HEK293T (cell line): ENCODE measurements at places on chromosomes 5 and 9.

DNA sequence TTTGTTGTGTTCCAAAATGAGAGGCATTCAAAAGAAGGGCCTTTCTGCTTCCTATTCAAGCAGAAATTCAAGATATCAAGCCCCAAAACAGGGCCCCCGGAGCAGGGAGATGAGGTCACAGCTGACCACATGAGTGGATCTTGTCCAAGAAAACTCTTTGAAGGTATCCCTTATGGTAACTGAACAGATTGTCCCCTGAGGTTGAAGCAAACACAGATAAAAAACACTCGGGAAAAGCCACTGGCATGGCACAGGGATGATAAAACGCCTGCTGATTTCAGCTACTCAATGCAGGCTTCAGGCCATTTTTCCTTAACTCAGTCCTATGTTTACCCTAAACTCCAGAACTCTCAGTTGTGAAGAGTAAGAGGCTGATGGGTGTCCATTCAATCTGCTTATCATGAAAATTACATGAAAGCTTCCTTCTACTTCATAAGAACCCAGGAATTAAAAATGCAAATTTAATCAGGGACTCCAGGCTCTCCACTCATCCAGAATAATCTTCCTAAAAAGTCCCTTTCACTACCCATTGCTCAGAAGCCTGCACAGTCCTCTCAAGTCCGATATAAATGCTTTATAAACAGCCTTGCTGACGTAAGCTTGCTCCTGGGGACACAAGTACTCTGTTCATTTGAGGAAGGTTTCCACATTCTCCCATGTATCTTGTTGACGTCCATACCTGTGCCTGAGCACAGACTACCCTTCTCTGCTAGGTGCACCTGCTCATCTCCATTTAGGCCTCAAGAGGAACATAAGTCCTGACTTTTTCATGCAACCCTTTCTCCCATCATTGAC is 35.9 kb upstream of the SLC1A3 start:
- no peak for DNase-seq

GRCh38 chr5:116881921-116882531 is 307.4 kb upstream of the SEMA6A start:
- DNase-seq, result no peak

DNA sequence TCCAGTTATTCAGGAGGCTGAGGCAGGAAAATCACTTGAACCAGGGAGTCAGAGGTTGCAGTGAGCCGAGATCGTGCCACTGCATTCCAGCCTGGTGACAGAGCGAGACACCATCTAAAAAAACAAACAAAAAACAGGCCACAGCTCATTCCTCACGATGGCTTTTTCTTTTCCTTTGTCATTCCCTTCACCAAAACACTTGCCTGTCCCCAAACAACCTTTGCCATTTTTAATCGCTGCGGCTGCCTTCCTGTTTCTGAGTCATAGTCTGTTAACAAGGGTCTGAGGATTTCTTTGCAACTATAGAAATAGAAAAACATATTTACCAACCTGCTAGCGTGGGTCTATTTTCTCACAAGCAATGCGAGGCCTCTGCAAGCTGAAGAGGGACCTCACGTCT is 123.0 kb upstream of the FSTL4 start:
- no peak for DNase-seq

- no peak for DNase-seq
Measured at GRCh38 chr9:114930056-114930812, at the start of gene TNFSF8. Gene TNFSF8, minus strand, starts transcription at chr9:114930591. Its CDS starts 288 bp downstream, at chr9:114930303.

GRCh38 chr5:61275841-61276240 is 56.2 kb upstream of the ZSWIM6 start:
- no peak for DNase-seq

GRCh38 chr9:104279535-104280177 is 185.5 kb downstream of the SMC2 start:
- no peak for DNase-seq

DNA sequence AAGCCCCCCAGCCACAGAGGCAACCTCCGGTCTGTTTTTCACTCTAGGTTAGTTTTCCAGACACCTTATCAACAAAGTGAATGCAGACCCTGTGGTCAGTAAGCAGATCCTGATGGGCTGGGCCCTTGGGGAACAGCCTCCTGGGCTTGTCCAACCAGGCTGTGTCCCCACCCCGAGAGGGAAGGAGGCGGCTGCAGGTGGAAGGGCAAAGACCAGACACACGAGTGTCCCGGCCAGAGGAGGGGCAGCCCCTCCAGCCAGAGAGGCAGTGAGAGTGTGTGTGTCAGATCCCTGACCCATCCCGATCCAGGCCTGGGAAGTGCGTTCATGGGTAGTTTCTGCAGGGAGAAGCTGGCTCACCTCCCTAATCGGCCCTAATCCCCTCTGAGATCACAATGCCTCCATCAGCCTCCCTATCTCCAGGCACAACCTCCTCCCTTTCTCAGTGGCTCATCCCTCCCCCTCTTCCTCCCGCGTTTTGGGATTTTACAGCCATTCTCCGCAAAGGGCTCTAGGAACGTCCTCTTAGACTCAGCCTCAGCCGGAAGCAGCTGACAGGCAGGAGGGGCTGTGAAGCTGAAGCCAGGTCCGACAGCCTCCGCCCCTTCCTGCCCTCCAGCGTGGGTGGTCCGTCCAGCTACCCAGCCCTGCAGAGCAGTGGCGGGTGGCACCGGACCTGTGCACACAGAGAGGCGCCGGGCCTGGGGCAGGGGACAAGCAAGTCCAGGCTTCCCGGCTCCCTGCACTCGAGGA is 9.7 kb downstream of the SLC12A7 start:
- no peak for DNase-seq

DNA sequence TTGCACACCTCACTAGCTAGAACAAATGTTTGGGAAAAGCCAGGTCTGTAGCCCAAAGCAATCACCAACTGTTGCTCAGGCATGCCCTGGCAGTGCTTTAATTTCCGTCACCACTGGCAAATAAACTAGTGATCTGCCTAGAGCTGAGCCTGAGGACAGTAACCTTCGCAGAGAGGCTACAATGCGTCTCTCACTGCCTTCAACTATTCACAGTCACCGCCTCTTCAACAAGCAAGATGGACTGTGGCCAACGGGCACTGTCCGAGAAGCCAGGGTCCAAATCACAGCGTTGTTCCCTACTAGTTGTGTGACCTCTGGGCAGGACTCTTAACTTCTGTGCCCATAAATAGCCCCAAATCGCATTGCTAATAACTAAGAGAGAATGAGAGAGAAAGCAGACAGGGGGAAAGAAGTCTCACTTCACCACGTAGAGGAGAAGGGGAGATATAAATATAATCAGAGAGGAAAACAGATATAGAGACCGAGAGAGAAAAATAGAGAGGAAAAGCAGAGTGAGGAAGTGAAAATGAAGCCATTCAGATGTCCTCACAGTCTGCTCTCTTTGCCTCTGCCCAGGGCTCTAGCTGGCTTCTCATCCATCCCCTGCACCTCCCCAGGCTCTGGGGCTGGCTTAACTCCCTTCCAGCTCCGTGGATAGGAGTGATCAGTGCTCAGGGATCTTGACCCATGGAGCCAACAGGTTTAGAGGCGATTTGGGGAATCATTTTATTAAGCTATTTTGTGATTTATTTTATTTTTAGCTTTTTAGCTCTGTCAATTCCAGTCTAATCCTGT is 157.9 kb downstream of the ZDHHC21 start:
- no peak for DNase-seq

DNA sequence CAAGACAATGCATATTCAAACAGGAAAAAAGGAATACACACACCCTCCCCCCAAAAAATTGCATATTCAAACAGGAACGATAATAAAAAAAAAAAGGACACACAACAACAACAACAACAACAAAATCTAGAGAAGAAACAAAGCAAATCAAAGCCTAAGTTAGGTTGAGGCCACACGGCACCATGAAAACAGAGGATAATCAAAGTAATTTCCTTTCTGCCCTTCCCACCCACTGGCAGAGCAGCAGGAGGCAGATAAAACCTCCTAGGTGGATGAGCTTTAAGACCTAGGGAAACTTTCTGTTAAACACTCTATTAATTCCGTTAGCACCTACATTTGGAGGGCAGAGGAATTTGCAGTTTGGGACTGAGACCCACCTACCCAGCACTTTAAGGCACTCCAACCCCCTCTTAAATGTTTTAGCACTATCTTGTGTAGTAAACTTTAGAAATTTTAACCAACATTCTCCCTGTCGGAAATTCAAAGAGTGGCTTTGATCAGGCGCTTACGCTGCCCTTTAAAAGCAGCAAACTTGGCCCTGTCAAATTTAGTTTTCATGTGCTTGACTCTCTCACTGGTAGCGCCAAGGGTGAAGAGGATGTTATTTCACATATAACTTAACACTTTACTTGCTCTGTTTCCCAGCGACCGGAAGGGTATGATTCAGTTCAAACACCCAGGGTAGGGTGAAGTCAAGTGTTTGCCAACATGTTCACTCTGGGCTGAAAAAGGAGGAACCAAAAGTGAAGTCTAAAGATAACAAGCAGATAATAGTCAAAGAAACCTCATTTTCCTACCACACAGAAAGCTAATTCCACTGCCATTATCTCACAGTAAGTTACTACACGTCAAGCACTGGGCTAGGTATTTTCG is 9.2 kb downstream of the ENC1 start:
- no peak for DNase-seq

GRCh38 chr5:133111299-133111698 is 59.5 kb downstream of the HSPA4 start:
- DNase-seq, result peak; percentile 84

GRCh38 chr5:152332716-152333460 is 72.2 kb downstream of the NMUR2 start:
- DNase-seq, result no peak

DNA sequence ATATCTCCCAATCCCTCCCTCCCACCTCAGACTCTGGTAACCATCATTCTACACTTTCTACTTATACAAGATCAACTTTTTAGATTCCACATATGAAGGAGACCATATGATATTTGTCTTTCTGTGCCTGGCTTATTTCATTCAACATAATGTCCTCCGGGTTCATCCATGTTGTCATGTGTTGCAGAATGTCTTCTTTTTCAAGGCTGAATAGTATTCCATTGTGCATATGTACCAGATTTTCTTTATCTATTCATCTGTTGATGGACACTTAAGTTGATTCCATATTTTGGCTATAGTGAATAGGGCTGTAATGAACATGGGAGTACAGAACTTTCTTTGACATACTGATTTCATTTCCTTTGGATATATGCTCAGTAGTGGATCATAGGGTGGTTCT is 78.9 kb upstream of the MAP1B start:
- DNase-seq, result no peak

- DNase-seq, result no peak
Measured at GRCh38 chr5:92635001-92635461, 946.0 kb downstream of the NR2F1-AS1 start.

GRCh38 chr9:126607086-126607485 is 6.6 kb upstream of the LMX1B start:
- DNase-seq, result no peak

DNA sequence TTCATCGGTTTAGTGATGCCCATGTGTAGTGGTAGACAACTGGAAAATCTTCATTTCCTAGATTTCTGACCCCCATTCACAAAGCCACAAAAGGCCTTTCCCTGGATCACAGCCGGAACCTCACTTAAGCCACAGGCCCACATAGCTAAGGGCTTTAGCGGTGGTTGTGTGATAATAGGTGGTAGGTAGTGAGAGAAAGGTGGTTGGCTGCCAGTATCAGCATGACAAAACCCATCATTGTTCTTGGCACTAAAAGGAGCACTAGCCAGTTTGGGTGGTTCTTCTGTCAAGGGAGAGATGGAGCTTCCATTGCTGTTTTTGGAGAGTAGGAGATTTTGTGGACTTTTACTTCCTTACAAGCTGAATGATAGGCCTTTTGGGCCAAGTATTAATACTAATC is 9.7 kb upstream of the SLC36A2 start:
- no peak for DNase-seq

GRCh38 chr9:33264003-33264472 is 470 bp downstream of the BAG1 start:
- DNase-seq, result peak; percentile 35

- no peak for DNase-seq
Measured at GRCh38 chr5:1536322-1536845, 12.6 kb upstream of the LPCAT1 start.

GRCh38 chr9:92761686-92762085 is 2.9 kb downstream of the BICD2 start:
- no peak for DNase-seq

DNA sequence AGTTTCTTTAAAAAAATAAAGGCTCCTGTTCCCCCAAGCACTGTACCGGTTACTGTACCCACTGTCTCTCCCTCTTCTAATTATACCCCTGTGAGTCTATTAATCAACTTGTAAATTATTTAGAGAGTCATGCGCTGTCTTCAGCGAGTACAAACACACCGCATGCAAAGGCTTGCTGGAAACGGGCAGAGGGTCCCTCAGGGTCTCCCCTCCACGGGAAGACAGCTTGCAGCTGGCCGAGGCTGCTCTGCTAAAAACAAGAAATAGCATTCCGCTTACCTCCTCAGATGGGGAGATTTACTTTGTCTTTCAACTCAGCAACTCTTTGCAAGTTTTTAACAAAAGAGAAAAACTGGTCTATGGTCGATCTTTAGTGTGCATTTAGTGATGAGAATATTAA is 71.8 kb downstream of the AK8 start:
- DNase-seq, result no peak

- DNase-seq, result peak; percentile 78
Measured at GRCh38 chr9:19493174-19493811, 84.5 kb downstream of the ACER2 start.

DNA sequence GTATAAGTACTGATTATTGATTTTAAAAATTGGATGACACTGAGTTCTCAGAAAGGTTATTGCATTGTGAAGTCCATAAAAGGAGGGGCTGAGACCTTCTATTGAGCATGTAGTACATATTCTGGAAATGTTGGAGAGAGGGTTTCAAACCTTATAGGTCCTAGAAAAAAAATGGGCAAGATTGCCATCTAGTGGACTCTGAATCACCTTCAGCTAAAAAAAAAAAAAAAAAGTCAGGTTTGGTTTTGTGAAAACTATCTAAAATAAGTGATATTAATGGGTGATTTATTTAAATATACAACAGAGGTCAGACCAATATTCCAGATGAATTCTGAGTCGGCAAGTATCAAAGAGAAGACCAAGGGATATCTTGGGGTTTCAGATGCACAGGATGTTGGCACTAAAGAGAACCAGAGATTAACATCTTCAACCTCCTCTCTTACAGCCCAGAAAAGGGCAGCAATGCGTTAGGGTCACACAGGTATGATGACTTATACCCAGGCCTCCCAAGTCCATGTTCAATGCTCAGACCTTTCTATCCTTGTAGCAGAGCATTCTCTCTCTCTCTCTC is 109.8 kb upstream of the NMUR2 start:
- peak; percentile 15 for DNase-seq

- DNase-seq, result no peak
Measured at GRCh38 chr9:17824191-17824590, 245.3 kb downstream of the SH3GL2 start.

GRCh38 chr9:96122751-96123150 is 179.2 kb downstream of the HSD17B3 start:
- no peak for DNase-seq

GRCh38 chr9:85522459-85523092 is 219.2 kb downstream of the AGTPBP1 start:
- no peak for DNase-seq

GRCh38 chr5:38806775-38807258 is 39.0 kb upstream of the OSMR start:
- DNase-seq, result no peak

DNA sequence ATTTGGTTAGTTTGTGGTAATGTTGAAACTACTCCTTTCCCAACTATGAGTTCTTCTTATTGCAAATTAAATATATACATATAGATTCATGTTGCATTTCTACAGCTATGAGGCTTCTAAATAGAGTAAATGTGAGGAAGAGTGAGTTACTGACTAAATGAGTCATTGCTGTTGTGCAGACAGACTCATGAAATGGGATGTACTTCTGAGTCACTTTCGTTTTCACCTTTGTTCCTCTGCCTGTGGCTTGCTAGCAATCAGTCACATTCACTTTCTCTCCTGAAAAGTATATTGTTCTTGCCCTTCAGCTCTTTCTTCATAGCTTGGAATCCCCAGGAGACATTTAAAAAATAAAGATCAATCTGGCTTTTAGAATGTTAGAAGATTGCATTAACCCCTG is 295.5 kb upstream of the SMC2 start:
- DNase-seq, result no peak
